Right lung (tissue), 10 donors: ENCODE measurements at places on chromosomes 2 and 18. TPM values are rescaled to one million over a fixed set of nuclear protein-coding genes. Genes with fewer than 3 reads are reported as not detected.

DNA sequence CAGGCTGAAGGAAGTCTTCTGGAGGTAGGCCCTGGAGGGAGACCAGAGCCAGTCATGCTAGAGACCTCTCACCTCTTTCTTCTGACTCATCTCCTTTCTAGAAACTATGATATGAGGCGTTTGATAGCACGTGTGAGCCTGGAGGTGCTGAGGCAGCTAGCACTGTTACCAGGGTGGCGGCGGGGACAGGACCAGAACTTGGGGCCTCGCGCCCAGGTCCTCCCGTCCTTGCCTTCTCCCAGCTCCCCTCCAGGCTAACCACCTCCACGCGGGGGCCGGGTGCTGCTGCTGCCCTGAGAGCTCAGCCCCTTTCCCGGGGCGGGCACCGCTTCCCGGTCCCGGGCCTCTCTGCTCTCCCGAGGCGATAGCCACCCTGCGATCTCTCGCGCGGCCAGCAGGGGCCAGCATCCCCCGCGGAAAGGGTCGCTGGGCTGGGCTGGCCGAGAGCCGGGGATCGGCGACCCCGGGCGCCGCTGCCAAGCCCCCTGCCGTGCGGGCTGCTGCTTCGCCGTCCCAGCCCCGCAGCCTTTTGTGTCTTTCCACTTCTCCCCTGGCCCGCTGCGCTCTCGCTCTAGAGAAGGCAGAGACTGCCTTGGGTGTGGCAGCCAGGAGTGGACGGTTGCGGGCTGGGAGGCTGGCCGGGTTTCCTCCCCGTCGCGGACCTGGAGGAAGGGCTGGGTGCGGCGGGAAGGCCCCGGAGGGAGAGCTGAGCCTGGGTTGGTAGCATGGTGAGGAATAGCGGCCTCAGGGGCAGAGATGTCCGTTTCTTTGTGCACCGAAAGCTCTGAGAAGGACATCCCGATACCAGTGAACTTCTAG, 49.1 kb downstream of the TMEM17 start:
- DNase-seq = peak; percentile 61

DNA sequence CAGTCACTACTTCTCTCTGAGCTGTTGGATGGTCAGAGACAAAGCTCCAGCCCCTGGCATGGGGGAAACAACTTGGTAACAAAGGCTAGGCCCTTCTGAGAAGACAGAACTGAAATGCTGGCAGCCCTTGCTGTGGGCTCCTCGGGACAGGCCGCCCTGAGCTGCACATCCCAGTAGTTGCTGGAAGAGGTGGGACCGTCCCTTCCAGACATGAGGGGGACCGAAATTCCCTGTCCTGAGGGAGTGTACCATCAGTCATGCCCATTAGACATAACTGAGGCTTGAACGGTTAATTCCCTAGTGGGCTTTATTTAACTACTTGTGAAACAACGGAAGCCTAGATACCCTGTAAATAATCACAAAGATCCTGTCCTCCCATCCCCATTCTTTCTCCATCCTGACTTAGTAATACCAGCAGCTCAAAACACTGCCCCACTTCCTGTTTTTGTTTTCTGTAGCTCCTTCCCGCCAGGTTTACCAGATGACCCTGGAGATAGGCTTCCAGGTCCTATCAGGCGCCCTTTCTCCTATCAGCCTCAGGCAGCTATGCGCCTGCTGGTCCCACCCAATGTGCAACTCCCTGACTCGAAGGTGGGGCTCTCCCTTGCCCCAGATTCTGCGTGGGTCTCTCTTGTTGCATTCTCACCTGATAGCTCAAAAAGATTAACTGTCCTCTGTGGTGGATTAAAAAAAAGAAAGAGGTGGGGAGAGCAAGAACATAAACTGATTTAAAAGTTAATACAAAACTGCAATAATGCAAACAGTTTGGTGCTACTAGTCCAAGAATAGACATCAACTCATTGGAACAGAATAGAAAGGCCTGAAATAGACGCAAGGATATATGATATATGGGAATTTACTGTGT, 37.0 kb upstream of the NT5DC4 start:
- no peak for DNase-seq

DNA sequence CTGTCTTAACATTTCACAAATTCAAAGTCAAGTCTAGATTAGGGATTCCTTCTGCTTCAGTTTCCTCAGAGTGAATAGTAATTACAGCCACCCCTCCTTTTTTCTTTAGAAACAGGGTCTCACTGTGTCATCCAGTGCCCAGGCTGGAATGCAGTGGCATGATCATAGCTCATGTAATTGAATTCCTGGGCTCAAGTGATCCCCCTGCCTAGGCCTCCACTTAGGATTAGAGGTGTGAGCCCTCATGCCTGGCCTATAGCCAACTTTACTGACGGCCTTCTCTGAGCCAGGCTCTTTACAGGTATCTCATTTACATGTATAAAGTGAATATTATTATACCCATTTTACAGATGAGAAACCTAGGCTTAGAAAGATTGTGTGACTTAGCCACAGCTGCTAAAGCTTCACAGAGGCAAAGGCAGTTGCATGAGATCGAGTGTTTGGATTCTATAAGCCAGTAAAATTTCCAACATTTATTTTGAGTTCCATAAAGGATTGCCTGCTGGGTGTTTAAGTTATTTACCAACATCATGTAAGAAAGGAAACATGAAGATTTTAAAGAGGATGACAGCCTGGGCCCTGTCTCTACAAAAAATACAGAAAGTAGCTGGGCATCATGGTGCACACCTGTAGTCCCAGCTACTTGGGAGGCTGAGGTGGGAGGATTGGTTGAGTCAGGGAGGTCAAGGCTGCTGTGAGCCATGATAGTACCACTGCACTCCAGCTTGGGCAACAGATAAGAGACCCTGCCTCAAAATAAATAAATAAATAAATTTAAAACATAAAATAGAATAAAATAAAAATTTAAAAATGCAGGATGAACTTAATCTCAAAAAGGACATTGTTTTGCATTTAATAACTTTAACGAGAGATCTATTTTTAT, 1.8 kb downstream of the ENOSF1 start:
- no peak for DNase-seq

- no peak for DNase-seq
Measured at GRCh38 chr2:170310876-170311502, 133.0 kb downstream of the MYO3B start.

Gene CDCA7
- polyA plus RNA-seq = 92.3 TPM

DNA sequence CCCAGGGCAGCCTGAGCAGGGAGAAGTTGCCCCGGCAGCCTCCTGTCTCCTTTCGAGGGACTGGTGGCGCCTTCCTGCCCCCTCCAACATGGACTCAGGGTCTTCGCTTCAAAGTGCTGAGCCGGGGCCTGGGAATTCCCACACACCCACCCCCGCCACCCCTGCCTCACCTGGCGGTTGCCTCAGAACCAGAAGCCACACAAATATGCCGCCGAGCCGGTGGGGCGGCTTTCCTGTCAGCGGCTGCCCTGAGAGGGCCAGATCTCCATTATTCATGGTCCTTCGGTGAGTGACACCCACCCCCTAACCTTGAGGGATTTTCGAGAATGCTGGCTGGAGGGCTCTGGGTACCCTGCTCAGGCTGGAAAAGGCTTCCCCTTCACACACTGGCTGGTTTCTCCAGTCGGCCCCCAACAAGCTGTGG, 71.7 kb downstream of the SMAD7 start:
- DNase-seq = peak; percentile 63

Gene SKOR2
- not detected for polyA plus RNA-seq

GRCh38 chr2:211181626-211182025, 625.2 kb downstream of the CPS1 start:
- DNase-seq = peak; percentile 4

DNA sequence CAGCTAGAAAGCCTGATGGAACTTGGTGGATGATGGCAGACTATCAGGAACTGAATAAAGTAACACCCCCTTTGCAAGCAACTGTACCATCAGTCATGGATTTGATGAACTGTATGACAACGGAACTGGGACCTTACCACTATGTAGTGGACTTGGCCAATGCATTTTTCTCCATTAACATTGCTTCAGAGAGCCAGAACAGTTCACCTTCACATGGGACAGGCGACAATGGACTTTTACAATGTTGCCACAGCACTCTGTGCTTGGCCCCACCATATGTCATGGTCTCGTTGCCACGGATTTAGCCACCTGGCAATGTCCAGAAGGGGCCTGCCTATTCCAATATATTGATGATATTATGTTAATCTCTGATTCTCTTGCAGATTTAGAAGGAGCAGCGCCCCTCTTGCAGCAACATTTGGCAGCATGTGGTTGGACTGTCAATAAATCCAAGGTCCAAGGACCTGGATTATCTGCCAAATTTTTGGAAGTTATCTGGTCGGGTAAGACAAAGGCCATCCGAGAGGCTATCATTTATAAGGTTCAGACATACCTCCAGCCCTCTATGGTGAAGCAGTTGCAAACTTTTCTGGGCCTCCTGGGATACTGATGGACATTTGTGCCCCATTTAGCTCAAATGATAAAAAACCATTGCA, 52.2 kb upstream of the ZC3H15 start:
- DNase-seq = no peak

- DNase-seq = no peak
Measured at GRCh38 chr18:13582178-13582670, 144.1 kb downstream of the FAM210A start.

Gene STON1
- polyA plus RNA-seq = 17.1 TPM

Gene GLI2
- 13.6 TPM for polyA plus RNA-seq

Gene GNLY
- 1.9 TPM for polyA plus RNA-seq

- no peak for DNase-seq
Measured at GRCh38 chr18:54776282-54776977, 51.8 kb upstream of the RAB27B start.

DNA sequence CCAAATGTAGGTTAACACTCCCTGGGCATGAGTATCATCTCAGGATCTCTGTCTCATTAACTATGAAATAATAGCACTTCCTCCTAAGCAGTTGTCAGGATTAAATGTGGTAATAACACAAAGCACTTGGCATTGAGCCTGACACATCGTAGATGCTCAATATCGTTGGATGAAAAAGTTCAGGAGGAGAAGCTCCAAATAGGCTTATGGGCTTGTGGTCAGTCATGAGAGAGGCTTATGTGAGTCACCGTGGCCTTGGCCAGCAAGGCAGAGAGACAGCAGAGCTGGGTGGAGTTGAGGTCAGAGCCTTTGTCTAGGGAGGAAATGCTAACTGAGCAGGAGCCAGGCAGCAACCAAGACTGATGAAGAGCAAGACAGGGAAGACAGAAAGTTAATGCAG, 68.3 kb upstream of the PPM1B start:
- DNase-seq = no peak

Gene FTCDNL1
- polyA plus RNA-seq = 0.14 TPM

DNA sequence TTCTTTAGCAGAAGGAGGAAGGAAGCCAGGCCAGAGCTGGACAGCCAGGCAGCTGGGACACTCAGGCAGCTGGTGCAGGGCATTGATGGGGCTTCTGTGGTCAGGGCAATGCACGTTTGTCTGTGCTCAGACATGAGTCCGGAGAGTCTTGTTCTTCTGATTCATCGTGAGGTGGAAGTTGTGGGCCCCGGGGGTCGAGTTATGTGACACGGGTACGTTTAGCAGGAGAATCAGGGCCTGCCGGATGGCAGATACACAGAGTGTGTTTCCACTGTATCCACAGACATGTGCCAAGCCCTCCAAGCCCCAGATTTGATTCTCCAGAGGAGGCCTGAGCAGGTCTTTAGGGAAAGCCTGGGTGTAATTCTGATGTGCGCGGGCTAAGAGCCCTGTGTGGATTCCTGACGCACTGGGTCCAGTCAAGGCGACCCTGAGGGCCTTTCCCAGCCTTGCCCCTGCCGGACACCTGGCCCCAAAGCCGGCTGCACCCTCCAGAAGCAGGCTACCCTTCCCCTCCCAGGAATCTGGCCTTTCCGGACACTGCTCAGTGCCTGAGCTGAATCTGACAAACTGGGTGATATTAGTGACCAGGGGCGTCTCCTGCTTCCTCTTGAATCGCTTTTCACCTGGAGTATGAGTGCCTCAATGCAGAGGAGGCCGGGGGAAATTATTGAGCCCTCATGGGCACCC, 10.1 kb downstream of the ARHGEF4 start:
- DNase-seq = no peak

GRCh38 chr2:160293391-160294091, 93.5 kb upstream of the ITGB6 start:
- DNase-seq = peak; percentile 51

DNA sequence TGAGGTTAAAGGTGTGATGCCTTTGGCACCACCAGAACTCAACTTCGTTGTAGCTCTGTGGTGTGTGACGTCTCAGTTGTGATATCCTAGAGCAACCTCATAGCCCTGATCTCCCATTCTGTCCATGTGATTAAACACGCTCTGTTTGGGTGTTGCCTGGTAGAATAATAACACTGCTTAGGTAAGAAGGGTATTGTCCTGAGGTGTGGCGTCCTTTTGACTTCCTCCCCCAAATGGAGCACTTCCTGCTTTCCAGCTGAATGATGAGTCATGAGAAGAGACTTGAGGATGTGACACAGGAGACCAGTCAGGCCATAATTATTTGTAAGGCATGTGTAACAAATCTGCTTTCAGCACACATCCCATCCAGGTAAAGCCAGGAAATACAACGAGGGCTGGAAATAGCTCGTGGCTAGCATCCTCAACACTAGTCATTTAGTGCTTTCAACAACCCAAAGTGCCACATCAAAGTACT, 100.7 kb downstream of the RAPGEF4 start:
- no peak for DNase-seq

Gene IL1R1
- polyA plus RNA-seq = 118 TPM

Gene ADGRF3
- 2.0 TPM for polyA plus RNA-seq

Gene FAM124B
- polyA plus RNA-seq = 17.7 TPM

Gene UGT1A10
- polyA plus RNA-seq = not detected

Gene AOX1
- 3.4 TPM for polyA plus RNA-seq

GRCh38 chr2:203914546-203915182, 21.9 kb upstream of the ICOS start:
- no peak for DNase-seq

Gene BCL2L11
- polyA plus RNA-seq = 27.3 TPM

Gene REG3G
- polyA plus RNA-seq = not detected

DNA sequence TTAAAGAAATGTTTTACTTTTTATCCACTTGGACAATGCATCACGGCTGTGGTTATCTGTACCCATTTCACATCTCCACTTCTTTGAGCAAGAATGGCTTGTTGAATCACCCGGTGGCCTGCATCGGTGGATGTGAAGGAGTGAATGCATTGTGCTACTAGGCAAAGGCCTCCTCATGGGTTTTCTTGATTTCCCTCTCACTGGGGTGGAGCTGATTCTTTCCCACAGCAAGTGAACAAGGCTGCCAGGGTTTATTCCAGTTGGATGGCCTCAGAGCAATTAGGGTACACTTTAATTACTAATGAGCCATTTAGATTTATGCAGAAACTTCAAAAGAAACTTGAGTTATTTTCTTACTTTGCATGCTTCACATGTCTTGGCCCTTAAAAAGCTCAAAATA, 387.1 kb downstream of the RND3 start:
- no peak for DNase-seq

GRCh38 chr18:46621871-46622270, 35.1 kb downstream of the LOXHD1 start:
- DNase-seq = no peak

Gene DGKD
- polyA plus RNA-seq = 30.7 TPM

- DNase-seq = no peak
Measured at GRCh38 chr2:31979956-31980355, 30.9 kb downstream of the MEMO1 start.

Gene REEP1
- polyA plus RNA-seq = 17.4 TPM
